ENCODE measurements at places on chromosomes 6 and 20. TPM values are rescaled to one million over a fixed set of nuclear protein-coding genes. Genes with fewer than 3 reads are reported as not detected.

Gene LY6G5B
- total RNA-seq, result 2.7 TPM

Gene LY6G6C
- total RNA-seq, result not detected

Gene LTA
- not detected for total RNA-seq

Gene MUC21
- not detected for total RNA-seq

Gene SAMD3
- 0.89 TPM for total RNA-seq

Gene RGS17
- 13.8 TPM for total RNA-seq

Gene MC3R
- total RNA-seq, result not detected

Gene STAU1
- total RNA-seq, result 60.5 TPM

Gene MCCD1
- total RNA-seq, result not detected

Gene MBOAT1
- total RNA-seq, result 12.7 TPM

Gene TBXT
- total RNA-seq, result not detected

Gene RTEL1
- 14.0 TPM for total RNA-seq

Gene THBS2
- total RNA-seq, result 502 TPM

Gene SLC44A4
- not detected for total RNA-seq

Gene MTO1
- 31.5 TPM for total RNA-seq
